COLO829 (cell line): ENCODE measurements at places on chromosomes 13 and 19.

DNA sequence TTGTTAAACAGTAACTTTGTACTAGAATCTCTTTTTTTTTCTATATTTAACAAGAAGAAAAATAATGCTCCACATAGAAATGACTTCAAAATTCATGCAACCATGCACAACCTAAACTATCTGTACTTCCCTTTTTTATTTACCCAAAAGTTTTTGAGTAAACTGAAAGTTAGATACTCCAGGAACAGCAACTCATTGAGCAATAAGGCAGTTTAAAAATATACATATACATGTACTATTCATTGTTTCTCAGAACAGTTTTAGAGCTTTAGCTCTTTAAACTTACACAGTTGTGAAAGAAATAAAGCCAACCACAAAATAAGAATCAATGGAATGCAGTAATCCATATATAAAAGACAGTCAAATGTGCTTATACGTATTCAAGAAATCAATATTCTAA lies 39.2 kb downstream of the MTMR6 start:
- DNase-seq = no peak

DNA sequence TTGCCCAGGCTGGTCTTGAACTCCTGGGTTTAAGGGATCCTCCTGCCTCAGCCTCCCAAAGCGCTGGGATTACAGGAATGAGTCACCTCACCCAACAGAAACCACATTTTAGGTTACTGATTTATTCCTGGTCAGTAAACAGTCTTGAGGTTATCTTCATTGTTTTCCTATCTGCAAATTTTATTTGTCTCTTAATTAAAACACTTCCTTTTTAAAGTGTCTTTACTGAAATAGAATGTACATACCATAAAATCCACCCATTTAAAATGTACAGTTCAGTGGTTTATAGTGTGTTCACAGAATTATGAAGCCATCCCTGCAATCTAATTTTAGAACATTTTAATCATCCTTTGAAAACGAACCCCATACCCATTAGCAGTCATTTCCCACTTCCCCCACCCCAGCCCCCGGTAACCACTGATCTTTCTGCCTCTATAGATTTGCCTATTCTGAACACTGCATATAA lies 63.0 kb downstream of the MAP4K1 start:
- no peak for DNase-seq

- DNase-seq = peak; percentile 66
Observed at GRCh38 chr19:38634757-38635482, 12.5 kb upstream of the ACTN4 start.

GRCh38 chr19:51811344-51811743 lies 16.4 kb downstream of the FPR3 start:
- no peak for DNase-seq

DNA sequence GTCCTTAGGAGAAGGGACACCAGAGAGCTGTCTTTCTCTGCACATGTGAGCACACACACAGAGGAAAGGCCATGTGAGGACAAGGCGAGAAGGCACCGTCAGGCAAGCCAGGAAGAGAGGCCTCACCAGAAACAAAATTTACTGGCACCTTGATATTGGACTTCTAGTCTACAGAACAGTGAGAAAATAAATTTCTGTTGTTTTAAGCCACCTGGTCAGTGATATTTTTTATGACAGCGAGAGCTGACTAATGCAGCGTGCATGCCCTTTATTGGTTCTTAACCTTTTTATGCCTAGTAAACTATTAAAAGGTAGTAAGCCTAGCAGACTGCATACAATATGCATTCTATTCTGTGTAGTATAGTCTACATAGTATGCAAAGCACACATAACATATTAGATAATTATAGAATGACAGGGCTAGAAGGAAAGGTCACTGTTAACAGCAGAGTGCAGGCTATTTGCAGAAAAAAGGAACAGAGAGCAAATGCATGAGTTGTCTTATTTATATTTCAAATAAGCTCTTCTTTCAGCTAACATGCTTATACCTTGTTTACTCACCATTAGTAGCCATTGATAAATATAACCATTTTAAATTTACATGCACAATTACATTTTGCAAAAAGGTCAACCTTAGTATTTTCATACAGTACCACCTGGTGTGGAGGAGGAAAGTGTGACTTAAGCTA lies 25.2 kb upstream of the KATNAL1 start:
- no peak for DNase-seq

DNA sequence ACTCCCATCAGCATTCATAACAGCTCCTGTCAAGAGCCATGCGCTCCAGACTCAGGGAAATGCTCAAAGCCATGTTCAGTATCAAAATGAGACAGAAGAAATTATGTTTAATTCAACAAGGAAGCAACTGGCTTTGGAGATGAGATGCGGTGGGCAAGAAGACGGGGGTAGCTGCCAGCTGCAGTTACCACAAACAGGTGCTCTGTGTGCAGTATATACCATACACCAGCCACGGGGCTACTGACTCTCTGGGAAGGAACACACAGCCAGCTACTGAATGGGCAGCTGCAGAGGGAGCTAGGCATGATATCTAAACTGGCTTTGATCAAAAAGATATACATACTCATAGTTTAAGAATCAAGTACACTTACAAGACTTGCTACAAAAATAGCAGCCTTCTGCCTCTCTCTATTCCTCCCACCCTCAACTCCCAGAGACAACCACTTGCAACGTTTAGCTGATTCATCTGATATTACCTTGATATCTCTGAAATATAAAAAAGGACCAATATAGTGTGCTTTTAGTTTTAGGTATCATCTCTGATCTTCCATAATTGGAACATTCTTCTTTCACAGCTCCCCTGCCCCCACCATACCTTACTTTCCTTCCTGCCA lies 593.0 kb downstream of the UQCRFS1 start:
- no peak for DNase-seq

GRCh38 chr13:100387416-100387815 lies 201.2 kb downstream of the GGACT start:
- DNase-seq = no peak

DNA sequence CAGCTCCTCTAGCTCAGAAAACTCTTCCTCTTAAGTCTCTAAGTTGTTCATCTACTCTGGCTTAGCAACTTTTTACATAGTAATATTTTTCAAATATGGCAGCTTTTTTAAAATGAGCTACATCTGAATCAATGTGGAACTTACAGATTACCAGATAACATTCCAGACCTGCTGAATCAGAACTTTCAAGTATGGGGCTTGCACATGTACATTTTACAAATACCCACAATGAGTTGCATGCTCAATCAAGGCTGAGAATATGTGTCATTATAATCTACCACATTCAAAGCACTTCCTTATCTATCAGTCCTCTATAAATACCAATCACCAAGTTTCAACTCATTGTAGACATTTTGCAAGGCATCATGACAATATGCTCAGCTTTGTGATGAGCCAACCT lies 383.1 kb downstream of the FGF14 start:
- DNase-seq = no peak

- no peak for DNase-seq
Observed at GRCh38 chr19:29887442-29887855, 54.6 kb upstream of the URI1 start.

GRCh38 chr19:5563935-5564612 lies 3.7 kb downstream of the TINCR start:
- peak; percentile 81 for DNase-seq

DNA sequence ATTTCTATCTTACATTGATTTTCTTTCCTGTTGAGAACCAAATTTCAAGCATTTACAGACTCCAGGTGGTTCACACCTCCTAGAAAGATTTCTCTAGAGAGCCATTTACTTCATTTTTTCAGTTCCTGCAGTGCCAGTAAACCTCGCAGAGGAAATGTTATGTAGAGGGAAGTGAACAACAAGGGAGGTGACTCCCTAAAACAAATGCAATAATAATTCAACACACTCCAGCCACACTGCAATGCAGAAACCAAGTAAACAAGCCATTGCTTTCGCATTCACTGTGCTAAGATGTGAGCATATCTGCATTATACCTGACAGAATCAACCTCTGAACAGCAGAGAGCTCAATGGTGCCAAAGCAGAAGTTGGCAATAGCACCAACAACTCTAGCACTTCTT lies 215.1 kb downstream of the RBM26 start:
- DNase-seq = no peak

- DNase-seq = no peak
Observed at GRCh38 chr13:51697181-51697580, 106.8 kb downstream of the DHRS12 start.
